ENCODE measurements at places on chromosomes 5 and 9.

DNA sequence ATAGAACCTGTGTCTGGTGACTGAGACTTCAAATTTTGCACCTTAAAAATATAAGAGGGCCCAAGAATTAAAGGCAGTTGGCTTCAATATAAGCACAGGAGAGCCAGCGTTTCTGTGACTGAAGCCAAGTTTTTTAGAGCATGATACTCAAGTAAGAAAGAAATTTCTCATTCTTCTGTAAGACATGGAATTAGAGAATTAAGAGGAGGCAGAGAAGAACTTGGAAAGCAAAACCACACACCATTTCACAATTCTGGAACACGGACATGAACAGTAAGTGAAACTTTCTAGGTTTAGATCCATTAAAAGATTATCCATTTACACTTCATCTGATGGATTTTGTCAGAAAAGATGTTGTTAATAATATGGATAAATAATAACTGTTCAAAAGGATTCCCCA is 8.9 kb upstream of the AGXT2 start:
- no peak for DNase-seq

- no peak for DNase-seq
Measured at GRCh38 chr5:71740015-71740753, 21.1 kb downstream of the CARTPT start.

GRCh38 chr9:20538092-20538491 is 84.2 kb downstream of the MLLT3 start:
- no peak for DNase-seq

DNA sequence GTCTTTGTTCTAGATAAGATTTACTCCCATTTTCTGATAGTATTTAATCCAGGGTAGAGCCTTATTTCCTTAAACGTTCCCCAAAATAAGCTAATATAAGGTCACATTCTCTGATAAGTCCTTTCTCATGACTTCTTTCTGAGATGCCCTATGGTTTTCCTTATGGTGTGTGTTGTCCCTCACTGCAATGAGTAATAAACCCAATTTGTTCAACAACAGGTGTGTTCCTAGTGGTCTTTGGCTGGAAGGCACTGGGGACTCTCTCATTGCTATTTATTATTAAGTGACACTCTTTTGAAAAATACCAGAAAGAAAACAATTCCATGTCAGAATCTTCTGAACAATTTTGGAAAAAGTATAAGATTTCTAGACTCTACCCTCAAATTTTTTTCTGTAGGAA is 256.5 kb upstream of the PPP1R2B start:
- DNase-seq = no peak

GRCh38 chr9:77663754-77664153 is 15.6 kb upstream of the GNA14 start:
- peak; percentile 60 for DNase-seq

GRCh38 chr5:169653091-169653490 is 16.0 kb downstream of the DOCK2 start:
- no peak for DNase-seq

GRCh38 chr5:135236908-135237747 is 161.9 kb downstream of the MACROH2A1 start:
- DNase-seq = no peak

DNA sequence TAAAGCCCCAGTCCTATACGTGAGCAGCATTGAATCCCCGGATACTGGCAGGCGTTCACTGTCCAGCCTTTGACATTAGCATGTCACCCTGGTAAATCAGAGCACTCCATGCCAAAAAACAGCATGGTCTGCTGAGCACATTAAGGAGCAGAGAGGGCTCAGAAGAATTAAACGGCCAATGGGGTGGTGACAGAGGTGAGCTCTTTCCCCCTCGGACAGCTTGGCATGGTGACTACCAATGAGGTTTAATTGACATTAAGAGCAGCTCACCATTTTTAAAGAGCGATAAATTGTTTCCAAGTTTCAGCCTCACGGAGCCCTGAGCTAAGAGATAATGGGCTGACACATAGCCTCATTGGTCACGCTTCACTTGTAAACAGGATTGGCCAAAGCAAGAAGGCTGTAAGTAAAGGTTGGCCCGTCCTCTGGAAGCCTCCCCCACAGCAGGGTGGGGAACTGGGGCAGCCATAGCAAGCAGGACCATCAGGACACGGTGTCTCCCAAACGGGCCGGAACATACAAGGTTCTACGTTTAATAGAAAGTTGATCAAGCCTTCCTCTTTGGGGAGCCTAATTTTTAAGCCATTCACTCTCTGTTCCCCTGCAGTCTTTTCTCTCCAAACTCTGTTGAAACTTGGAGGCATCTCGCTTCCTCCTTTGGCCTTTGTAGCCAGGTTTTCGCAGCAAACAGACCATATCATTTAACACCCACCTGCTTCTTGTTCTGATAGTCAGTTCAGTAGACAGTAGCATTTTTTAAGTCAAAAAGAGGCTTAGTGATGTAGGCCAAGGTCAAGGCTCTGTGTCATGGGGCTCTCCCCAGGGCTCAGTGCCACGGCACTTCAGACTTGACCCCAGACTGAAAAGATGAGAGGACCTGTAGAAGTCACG is 25.9 kb downstream of the QRFP start:
- no peak for DNase-seq

GRCh38 chr9:12717907-12718306 is 24.7 kb downstream of the TYRP1 start:
- no peak for DNase-seq

DNA sequence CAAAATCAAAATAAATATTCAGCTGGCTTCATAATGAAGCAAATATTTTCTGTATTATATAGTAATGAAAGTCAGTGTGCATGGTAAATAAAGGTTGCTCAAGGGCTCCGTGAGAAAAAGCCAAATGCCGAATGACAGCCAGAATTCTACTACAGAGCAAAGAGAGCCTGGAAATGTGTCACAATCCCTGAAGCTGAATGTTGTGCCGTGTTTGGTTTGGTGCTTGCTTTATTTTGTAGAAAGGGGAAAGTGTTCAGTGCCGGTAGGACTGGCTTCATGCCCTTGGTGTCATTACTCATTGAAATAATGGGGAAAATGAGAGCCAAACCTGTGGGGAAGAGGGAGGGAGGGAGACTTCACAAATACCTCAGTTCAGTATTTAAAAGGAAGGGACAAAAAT is 26.8 kb upstream of the ADAMTSL1 start:
- DNase-seq = no peak

GRCh38 chr5:123538670-123539459 is 26.9 kb downstream of the CSNK1G3 start:
- DNase-seq = no peak

DNA sequence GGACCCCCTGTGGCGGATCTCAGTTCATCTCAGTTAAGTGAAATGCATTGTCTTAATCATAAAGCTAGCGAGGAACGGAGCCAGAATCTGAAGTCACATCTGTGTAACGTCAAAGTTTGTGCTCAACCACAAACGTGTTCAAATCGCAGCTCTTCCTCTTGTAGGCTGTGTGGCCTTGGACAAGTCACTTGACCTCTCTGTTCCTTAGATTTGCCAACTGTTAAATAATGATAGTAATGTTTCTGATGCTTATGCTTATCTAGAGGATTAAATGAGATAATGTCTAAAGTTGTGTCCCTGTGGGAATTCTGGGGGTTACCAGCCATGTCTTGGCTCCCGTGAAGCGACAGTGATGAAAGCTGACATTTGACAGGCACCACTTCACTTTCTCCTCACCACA is 69.2 kb upstream of the NEURL1B start:
- DNase-seq = no peak

- peak; percentile 71 for DNase-seq
Measured at GRCh38 chr5:72185496-72186329, 78.4 kb downstream of the MAP1B start.

- DNase-seq = no peak
Measured at GRCh38 chr5:159969966-159970365, 39.0 kb upstream of the TTC1 start.

DNA sequence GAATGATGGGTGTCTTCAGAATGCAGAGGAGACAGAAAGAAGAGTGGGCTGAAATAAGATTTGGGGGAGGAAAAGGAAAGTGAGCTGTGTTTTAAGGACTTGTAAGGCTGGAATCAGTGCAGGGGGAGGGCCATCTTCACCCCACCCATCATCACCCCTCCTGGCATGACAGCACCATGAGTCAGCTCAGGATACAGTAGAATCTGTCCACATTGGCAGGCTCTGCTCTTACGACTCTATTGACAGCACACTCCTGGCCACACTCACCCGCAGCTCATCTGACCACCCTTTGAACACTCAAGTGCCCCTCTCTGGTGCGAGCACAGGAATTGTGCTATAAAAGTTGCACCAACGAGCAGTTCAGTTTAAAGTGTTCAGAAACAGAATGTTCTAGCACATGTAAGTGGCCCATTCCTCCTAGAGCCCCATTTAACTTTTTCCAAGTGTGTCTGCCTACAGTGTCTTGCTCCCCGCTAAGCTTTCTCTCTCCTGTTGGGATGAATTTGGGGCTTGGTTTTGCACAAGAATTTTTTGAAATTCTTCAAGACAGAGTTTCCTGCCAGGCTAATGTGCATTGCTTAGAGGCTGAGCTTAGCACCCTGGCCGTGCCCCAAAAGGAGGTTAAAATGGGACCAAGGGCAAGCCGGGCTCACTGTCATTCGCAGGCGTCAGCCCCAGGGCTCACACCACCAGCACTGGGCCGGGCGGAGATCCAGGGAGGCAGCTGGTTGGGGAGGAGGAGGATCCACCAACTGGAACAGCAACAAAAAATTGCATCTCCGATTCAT is 12.0 kb downstream of the ADRA1B start:
- no peak for DNase-seq

DNA sequence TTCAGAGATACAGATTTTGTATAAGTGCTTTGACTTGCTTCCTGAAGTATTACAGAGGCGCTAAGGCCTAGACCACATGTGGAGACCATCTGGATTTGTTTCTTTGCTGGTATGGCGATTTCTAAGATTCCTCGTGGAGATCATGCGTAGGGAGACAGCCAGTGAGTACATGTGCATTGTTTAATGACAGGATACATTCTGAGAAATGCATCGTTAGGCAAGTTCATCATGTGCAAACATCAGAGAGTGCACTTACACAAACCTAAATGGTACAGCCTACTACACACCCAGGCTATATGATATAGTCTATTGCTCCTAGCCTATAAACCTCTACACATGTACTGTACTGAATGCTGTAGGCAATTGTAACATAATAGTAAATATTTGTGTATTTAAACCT is 16.5 kb upstream of the CEP120 start:
- DNase-seq = no peak

GRCh38 chr5:1502046-1502736 is 21.6 kb downstream of the LPCAT1 start:
- DNase-seq = no peak

GRCh38 chr5:106019261-106019660 is 1651.5 kb downstream of the EFNA5 start:
- no peak for DNase-seq

GRCh38 chr9:80995759-80996158 is 693.6 kb downstream of the TLE1 start:
- DNase-seq = no peak

GRCh38 chr9:115799734-115800133 is 353.9 kb upstream of the PAPPA start:
- no peak for DNase-seq

GRCh38 chr9:88816141-88816540 is 175.1 kb upstream of the S1PR3 start:
- no peak for DNase-seq

GRCh38 chr9:128191406-128192046 is at the start of gene CIZ1:
TSS of gene CIZ1 (minus strand) at chr9:128191572. CDS start at chr9:128190857, 715 bp downstream.
- DNase-seq = peak; percentile 40

- no peak for DNase-seq
Measured at GRCh38 chr5:59785676-59786333, 107.7 kb downstream of the PDE4D start.

- no peak for DNase-seq
Measured at GRCh38 chr5:135162661-135163265, 128.7 kb upstream of the PITX1 start.

- no peak for DNase-seq
Measured at GRCh38 chr9:9612755-9613154, 1000.0 kb downstream of the PTPRD start.

DNA sequence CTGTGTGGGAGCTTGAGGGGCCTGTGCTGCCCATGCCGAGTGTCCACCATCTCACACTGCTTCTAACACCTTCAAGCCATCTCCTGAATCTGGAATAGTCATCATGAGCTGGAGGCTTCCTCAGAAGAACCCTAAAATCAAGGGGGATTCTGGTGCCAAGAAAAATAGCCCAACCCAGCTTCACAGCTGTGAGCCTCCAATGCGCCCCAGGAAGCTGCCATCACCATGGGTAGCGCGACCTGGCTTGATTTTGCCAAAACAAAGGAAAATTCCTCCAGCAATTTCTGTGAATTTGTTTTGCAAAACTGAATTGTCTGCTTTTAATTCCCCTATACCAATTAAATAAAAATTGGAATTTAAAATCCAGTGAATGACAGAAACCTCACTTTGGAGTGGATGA is 6.2 kb upstream of the TIFAB start:
- no peak for DNase-seq

GRCh38 chr5:7856855-7857254 is 5.9 kb upstream of the CFAP90 start:
- peak; percentile 49 for DNase-seq

- DNase-seq = no peak
Measured at GRCh38 chr9:99350461-99350860, 128.4 kb downstream of the SEC61B start.

DNA sequence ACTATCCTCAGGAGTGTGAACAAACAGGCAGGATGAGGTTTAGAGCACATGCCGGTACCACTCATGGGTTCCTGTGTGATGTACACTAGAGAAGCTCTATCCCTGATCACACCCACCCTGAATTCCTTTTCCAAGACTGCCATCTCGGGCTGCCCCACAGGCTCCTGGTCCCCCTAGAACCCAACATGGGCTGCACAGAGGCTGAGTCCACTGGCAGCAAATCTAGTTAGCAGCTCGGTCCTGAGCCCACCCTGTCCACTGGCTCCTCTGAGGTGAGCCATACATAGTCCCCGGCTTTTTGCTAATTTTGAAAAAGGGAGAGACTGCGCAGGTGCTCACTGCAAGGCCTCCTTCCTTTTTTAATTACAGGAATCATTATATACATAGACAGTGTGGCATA is 227.0 kb downstream of the FSTL4 start:
- DNase-seq = no peak

DNA sequence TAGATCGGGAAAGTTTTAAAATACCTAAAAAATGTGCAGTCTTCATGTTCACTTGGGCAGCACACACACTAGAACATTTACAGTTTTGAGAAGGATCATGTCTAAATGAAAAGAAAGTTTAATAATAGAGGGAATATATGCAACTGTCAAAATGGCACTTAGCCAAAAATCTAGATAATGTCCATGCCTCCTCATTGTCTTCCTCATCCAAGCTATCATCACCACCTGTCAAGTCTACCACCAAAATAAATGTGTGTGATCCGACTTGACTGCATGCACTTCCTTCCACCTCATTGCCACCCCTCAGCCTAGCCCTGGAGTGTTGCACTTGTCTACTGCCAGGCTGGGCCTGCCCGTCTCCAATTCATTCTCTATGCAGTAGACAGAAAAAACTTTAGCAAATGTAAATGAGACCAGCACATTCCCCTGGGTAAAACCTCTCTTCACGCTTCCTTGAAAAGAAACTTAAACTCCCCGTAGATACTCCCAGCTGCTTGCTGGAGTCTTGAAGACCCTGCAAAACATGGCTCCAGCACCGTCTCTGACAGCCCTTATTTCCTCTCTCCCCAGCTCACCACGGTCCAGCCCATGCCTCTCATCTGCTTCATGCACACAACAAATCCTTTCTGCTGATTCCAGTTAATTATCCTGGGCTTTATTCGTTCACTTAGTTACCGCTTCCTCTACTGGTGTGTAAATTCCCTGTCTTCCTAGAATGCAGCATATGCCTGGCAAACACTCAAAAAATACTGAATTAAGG is 66.9 kb downstream of the FANCC start:
- peak; percentile 67 for DNase-seq

Data from NCI-H1105 treated with DMSO at 0.1 percent for 48 hours (cell line).